SJCRH30 (cell line): ENCODE measurements at places on chromosomes 4 and X. TPM values are rescaled to one million over a fixed set of nuclear protein-coding genes. Genes with fewer than 3 reads are reported as not detected.

Gene PLAC8
- 7.8 and 9.5 TPM in 2 replicates for total RNA-seq

Gene SPARCL1
- 0.18 TPM in 1 of 2 replicates, not detected in the other for total RNA-seq

Gene CTAG1A
- total RNA-seq, result not detected in 2 replicates

Gene CFAP99
- not detected in 2 replicates for total RNA-seq

Gene TCEANC
- total RNA-seq, result 3.0 and 3.5 TPM in 2 replicates

Gene GAGE12H
- total RNA-seq, result not detected in 2 replicates

Gene COL4A6
- 0.15 and 0.18 TPM in 2 replicates for total RNA-seq

Gene CT47B1
- not detected in 2 replicates for total RNA-seq

Gene STBD1
- 2.4 and 2.8 TPM in 2 replicates for total RNA-seq

Gene DCAF12L1
- total RNA-seq, result not detected in 2 replicates

Gene NIPAL1
- 0.04 and 0.05 TPM in 2 replicates for total RNA-seq

Gene CHRDL1
- total RNA-seq, result 2.2 and 2.7 TPM in 2 replicates

Gene RPS3A
- total RNA-seq, result 3,203 and 3,356 TPM in 2 replicates

Gene SRPK3
- total RNA-seq, result 17.9 and 33.6 TPM in 2 replicates

Gene NDP
- total RNA-seq, result 0.08 TPM in 1 of 2 replicates, not detected in the other

Gene GAGE1
- not detected in 2 replicates for total RNA-seq

Gene XK
- not detected in 2 replicates for total RNA-seq

GRCh38 chr4:4836044-4836443, 23.4 kb upstream of the MSX1 start:
- no peaks in the 10 kb centered on the region for H3K36me3 ChIP-seq
- H3K27ac ChIP-seq, result no peak overlapping the region
- no peak overlapping the region for H3K4me3 ChIP-seq
- no peaks in the 10 kb centered on the region for H3K4me1 ChIP-seq
- DNase-seq, result no peak

GRCh38 chr4:35934320-35934981, 309.9 kb downstream of the ARAP2 start:
- DNase-seq, result no peak
- no peaks in the 10 kb centered on the region for H3K36me3 ChIP-seq
- no peak overlapping the region for H3K4me3 ChIP-seq
- peaks cover 5% of the 10 kb centered on the region; the same call in 1 of the 2 replicates for H3K4me1 ChIP-seq

GRCh38 chr4:114922592-114922933, 190.9 kb downstream of the NDST4 start:
- no peak overlapping the region for H3K4me3 ChIP-seq
- H3K4me1 ChIP-seq, result peaks cover 13% of the 10 kb centered on the region

- no peaks in the 10 kb centered on the region for H3K27me3 ChIP-seq
- no peak overlapping the region for H3K4me3 ChIP-seq
- no peak overlapping the region for H3K27ac ChIP-seq
- H3K36me3 ChIP-seq, result no peaks in the 10 kb centered on the region
- DNase-seq, result no peak
- H3K4me1 ChIP-seq, result no peaks in the 10 kb centered on the region
Observed at GRCh38 chrX:142999199-142999701, 26.5 kb upstream of the SPANXN4 start.

DNA sequence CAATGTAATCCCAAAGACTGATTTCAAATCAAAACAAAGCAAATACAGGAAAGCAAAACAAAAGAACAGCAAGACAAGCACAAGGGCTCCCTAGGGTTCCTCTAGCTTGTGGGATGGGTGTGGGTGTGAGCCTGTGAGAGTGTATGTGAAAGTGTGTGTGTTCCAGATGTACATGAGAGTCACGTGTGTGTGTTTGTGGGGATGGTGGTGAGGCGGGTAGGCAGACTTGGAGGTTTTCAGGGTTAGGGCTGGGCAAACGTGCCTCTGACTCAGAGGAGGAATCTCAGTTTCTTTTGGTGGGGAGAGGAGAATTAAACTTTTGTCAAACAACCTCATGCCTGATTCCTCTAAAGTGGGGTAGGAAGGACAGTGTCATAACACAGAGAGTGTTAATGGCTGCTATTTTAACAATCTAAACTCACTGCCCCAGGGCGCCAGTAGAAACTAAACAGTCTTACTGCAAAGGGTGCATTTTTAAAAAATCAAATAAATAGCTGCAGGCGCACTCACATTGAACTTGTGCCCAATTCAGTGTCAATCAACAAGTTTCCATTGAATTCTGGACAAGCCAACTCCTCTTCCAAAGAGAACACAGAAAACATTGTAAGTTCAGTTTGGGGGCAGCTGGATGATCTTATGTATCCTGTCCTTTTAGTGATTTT, 51.8 kb downstream of the CHRDL1 start:
- no peak overlapping the region for H3K4me3 ChIP-seq
- H3K27me3 ChIP-seq, result no peaks in the 10 kb centered on the region
- no peaks in the 10 kb centered on the region for H3K36me3 ChIP-seq
- DNase-seq, result no peak

GRCh38 chr4:126735294-126736132, 897.2 kb upstream of the INTU start:
- no peak overlapping the region for H3K4me3 ChIP-seq
- DNase-seq, result no peak
- H3K27me3 ChIP-seq, result no peaks in the 10 kb centered on the region
- H3K27ac ChIP-seq, result no peak overlapping the region

GRCh38 chr4:53785996-53786395, 194.7 kb upstream of the LNX1 start:
- H3K4me3 ChIP-seq, result no peak overlapping the region
- H3K27me3 ChIP-seq, result no peaks in the 10 kb centered on the region
- no peak overlapping the region for H3K27ac ChIP-seq
- no peak for DNase-seq
- H3K4me1 ChIP-seq, result no peaks in the 10 kb centered on the region

- H3K4me3 ChIP-seq, result no peak overlapping the region
- no peaks in the 10 kb centered on the region for H3K27me3 ChIP-seq
- no peaks in the 10 kb centered on the region for H3K36me3 ChIP-seq
- no peaks in the 10 kb centered on the region for H3K4me1 ChIP-seq
- DNase-seq, result no peak
- no peak overlapping the region for H3K27ac ChIP-seq
Observed at GRCh38 chr4:100049872-100050271, 99.8 kb upstream of the H2AZ1 start.

DNA sequence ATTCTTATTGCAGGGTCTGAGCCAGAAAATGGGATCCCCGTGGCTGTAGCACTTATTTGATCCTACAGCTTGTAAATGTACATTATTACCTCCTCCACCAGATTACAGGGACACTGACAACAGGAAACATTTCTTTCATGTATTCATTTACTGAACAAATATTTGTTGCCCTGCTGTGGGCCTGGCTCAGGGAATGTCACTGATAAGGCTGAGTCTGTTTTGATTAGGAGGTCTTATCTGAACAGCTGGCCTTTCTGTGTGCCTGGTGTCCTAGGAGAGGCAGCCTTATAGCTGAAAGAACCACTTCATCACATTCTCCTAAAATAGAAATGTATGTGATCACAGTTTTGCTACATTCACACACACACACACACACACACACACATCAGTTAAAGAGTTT, 45.5 kb upstream of the PROM1 start:
- H3K4me1 ChIP-seq, result peaks cover 49% of the 10 kb centered on the region
- H3K27ac ChIP-seq, result no peak overlapping the region
- no peaks in the 10 kb centered on the region for H3K27me3 ChIP-seq
- H3K36me3 ChIP-seq, result no peaks in the 10 kb centered on the region
- DNase-seq, result peak; percentile 36
- H3K4me3 ChIP-seq, result no peak overlapping the region

GRCh38 chrX:73847100-73847499, 284.1 kb downstream of the CHIC1 start:
- no peak for DNase-seq
- H3K4me3 ChIP-seq, result no peak overlapping the region
- H3K27ac ChIP-seq, result no peak overlapping the region
- H3K36me3 ChIP-seq, result no peaks in the 10 kb centered on the region

DNA sequence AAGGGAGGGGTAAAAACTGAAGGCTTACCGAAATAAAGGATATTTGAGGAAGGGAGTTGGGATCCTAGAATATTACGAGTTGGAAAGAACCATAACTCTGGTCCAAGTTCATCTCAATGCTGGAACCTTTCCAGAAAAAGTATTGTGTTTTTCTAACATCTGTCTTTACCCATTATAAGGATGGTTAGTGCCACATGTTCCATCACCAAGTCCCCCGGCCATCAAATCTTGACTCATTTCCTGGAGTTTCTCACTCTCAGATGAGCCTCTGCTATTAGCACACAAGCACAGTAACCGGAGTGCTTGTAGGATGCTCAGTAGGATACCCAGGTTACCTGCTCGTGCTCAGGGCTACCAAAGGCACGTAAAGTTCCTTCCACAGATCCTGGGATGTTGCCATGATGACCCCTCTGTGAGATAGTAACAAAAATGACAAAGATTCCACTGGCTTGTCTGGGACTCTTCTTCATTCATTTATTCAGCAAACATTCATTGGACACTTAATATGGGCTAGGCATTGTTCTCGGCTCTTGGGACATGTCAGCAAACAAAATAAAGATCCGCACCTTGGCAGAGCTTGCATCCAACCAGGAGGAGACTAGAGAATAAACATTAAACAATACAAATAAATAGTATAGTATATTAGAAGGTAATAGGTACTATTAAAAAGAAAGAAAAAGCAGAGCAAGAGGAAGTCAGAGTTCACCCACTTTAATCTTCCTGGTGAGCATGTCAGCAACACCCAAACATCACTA, 36.3 kb downstream of the PKD2 start:
- peaks cover 12% of the 10 kb centered on the region for H3K4me1 ChIP-seq
- no peak for DNase-seq
- no peak overlapping the region for H3K4me3 ChIP-seq
- H3K27me3 ChIP-seq, result no peaks in the 10 kb centered on the region
- no peak overlapping the region for H3K27ac ChIP-seq

DNA sequence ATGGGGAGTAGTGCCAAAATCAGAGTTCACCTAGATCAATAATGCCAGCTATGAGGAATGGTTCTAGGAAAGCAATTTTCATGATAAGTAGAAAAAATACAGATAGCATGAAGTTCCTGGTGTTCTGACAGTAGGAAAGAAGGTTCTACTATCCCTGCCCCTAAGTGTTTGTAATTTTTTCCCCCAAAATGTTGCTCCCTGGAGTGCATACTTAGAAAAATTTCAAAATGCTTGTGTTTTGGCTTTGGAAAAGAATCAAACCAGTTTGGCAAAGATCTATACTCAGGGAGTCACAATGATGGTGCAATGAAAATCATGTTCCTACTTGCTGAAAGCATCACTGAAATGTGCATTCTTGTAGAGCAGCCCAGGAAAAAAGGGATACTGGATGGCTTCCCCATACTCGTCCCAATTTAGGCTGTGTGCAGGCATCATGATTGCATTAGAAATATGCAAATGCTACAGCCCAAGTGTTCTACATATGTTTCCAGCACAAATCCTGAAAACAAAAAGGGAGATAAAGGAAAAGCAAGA, 74.7 kb downstream of the LPAR4 start:
- H3K27ac ChIP-seq, result no peak overlapping the region
- no peak for DNase-seq
- no peaks in the 10 kb centered on the region for H3K36me3 ChIP-seq

GRCh38 chr4:153520801-153521329, 54.7 kb downstream of the TMEM131L start:
- H3K4me1 ChIP-seq, result peaks cover 65% of the 10 kb centered on the region
- DNase-seq, result peak; percentile 92
- 0 out of 2 replicates have a peak, but pooled peaks cover 2% of the 10 kb centered on the region for H3K36me3 ChIP-seq
- peak overlapping the region; percentile 91 for H3K27ac ChIP-seq
- H3K4me3 ChIP-seq, result no peak overlapping the region

DNA sequence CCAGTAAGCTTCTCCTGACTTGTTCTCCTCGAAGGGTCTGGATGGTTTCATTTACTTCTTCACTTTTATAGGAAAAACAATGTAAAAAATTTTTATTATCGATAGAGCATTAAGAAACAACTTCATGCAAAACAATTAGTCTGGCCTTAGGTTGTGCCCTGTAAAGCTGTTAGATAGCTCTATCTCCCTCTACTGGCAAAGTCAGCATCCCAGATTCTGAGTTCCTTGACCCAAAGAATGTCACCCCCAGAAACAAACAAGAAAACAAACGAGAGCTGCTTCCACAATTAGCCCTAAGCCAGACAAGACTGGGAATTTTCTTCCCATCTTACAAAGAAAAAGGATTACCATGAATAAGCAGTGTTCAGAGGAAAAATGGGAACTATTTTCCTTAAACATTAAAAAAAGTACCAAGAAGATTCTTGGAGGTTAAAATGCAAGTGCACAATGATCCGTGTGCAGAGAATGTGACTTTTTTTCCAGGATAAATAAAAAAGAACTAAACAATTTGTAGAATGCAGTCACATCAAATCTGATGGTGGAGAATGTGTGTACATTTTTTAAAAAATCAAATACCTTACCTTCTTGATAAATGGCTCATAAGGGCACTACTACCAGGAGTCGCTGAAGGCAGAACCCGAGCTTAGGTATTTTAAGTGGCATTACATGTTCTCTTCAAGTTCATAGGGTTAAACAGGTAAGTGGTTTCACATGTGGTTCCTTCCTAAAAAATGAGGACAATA, 293.2 kb downstream of the FBXO8 start:
- H3K36me3 ChIP-seq, result no peaks in the 10 kb centered on the region
- H3K27ac ChIP-seq, result no peak overlapping the region

- DNase-seq, result peak; percentile 95
- 0 out of 2 replicates have a peak overlapping the region, but pooled peaks have one; percentile 13 for H3K27ac ChIP-seq
- peak overlapping the region; percentile 64 for H3K4me3 ChIP-seq
- H3K4me1 ChIP-seq, result peaks cover 13% of the 10 kb centered on the region
Observed at GRCh38 chr4:115110191-115111181, 2.9 kb downstream of the NDST4 start.

DNA sequence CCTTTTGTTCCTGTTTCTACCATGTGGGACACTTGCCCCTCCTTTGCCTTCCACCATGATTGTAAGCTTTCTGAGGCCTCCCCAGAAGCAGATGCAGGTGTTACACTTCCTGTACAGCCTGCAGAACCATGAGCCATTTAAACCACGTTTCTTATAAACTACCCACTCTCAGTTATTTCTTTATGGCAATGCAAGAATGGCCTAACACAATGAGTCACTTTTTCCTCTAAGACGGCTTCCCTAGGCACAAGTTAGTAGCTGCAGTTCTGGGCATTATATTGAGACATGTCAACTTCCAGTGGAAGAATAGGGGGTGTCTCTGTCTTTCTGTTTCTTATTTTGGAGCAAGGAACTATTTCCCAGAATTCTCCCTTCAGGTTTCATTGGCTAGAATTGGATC, 32.9 kb upstream of the DIPK2B start:
- DNase-seq, result no peak
- H3K4me3 ChIP-seq, result no peak overlapping the region
- no peak overlapping the region for H3K27ac ChIP-seq
- no peaks in the 10 kb centered on the region for H3K36me3 ChIP-seq
- H3K4me1 ChIP-seq, result no peaks in the 10 kb centered on the region

GRCh38 chrX:68938244-68939004, 109.6 kb downstream of the EFNB1 start:
- H3K36me3 ChIP-seq, result no peaks in the 10 kb centered on the region
- no peaks in the 10 kb centered on the region for H3K4me1 ChIP-seq
- H3K4me3 ChIP-seq, result no peak overlapping the region

DNA sequence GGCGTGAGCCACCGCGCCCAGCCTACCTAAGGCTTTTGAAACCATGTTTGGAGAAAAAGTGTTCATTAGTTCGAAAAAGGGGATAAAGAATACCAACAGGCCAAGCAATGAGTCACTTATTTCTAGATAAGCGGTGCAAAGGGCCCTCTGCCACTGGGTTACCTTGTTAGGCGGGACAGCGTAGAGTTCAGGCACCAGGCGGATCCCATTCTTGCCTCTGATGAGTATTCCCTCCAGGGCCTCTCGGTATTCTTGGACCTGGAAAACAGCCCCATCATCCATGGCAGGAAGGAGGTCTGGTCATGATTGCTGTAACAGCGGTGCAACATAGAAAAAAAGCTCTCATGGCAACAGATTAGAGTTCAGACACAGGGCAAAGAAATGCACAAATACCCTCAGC, 48.0 kb downstream of the PHKA2 start:
- no peak for DNase-seq
- no peak overlapping the region for H3K4me3 ChIP-seq
- H3K36me3 ChIP-seq, result peaks cover 4% of the 10 kb centered on the region
- no peak overlapping the region for H3K27ac ChIP-seq
- no peaks in the 10 kb centered on the region for H3K4me1 ChIP-seq

GRCh38 chr4:46984781-46985180, 8.6 kb downstream of the GABRA4 start:
- H3K27ac ChIP-seq, result no peak overlapping the region
- H3K27me3 ChIP-seq, result no peaks in the 10 kb centered on the region
